ENCODE measurements at places on chromosomes 4 and X.

GRCh38 chrX:120144178-120144844 lies 14.1 kb upstream of the RHOXF2 start:
- no peak for DNase-seq

- DNase-seq, result no peak
Observed at GRCh38 chr4:3671571-3672464, 94.4 kb upstream of the ADRA2C start.

DNA sequence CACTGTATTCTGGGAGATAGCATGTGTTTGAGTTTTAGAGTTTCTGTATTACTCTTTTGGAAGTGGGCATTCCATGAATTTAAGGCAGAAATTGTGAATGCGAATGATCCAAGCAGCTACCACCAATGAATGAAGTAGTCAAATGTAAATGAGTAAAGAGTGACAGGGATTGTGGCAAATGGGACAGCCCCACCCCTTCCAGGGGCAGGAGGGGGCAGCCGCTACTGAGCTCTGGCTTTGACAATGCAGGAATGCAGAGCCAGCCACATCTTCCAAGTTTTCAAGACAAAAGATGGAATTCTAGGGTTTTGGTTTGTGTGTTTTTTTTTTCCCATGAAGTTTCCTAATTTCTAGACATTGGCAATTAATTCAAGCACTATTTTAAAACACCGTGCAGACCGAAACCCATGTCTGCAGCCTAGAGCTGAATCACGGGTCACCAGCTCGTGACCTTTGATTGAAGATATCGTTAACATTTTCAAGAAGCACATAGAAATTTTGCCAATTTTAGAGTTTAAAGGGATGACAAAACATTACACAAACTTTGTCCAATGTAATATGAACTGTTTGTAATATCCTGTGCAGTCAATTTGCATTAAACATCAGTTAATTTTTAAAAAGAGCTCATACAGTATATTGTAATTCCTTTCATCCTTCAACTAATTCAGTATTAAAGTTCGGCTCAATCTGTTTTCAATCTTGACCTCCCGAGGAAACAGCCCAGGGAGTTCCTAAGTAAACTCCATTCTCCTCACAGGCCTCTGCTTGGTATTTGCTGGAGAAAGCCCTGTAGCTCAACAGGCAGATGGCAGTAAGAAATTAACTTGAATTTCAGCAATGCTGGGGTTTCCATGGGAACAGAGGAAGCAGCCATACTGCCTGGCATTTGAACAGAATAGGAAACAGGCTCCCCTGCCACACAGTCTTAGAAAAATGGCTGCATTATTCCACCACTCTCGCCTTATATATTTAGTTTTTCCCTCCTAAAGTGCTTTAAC lies 83.4 kb downstream of the UCHL1 start:
- DNase-seq, result no peak

DNA sequence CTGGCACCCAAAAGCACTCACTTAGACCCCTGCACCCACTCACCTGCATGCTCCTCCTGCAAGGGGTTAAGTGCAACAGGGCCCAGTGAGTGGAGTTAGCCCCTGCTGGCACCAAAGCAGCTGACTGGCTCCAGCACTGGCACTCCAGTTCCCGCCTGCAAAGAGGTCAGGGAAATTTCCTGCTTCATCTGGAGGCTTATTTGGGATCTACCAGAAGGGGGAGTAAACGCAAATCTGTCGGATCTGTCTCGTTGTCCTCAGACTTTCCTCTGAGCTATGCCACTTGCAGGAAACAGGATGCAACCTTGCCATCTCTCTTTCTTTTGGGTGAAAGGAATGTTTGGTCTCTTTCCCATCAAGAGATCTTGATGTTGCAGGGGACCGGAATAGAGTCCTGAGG lies 435.6 kb downstream of the PCDH10 start:
- no peak for DNase-seq

GRCh38 chrX:155028877-155029291 lies 2.2 kb downstream of the FUNDC2 start:
- no peak for DNase-seq

DNA sequence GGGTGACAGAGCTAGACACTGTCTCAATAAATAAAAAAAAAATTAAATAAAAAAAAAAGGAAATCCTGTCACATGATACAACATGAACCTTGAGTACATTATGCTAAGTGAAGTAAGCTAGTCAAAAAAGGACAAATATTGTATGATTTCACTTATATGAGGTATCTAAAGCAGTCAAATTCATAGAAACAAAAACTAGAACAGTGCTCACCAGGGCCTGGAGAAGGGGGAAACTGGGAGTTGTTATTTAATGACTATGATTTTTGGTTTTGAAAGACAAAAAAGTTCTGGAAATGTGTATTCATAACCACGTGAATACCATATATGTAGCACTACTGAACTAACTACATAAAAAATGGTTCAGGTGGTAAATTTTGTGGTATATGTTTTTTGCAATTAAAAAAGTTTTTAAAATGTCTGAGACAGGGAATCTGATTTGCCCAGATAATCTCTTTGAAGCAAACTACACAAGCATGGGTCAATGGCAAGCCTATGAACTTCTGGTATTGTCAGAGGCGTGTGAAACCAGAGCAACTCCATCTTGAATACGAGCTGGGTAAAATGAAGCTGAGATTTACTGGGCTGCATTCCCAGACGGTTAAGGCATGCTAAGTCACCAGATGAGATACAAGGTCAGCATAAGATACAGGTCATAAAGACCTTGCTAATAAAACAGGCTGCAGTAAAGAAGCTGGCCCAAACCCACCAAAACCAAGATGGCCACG lies 42.3 kb downstream of the ANAPC10 start:
- DNase-seq, result no peak

DNA sequence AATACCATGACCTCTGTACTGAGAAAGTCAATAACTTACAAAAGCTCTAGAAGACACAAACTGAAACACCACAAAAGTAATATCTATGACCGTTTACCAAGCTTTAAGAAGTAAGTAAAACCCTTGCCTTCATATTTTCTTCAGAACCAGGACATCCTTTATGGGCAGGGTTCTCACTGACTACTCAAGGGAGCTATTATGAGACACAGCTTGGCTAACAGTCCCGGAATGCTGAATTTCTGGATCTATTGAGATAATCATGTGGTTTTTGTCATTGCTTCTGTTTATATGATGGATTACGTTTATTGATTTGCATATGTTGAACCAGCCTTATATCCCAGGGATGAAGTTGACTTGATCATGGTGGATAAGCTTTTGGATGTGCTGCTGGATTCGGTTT lies 19.9 kb upstream of the CDS1 start:
- DNase-seq, result no peak

- no peak for DNase-seq
Observed at GRCh38 chr4:24988776-24989175, 42.0 kb downstream of the LGI2 start.

Data from ascending aorta (tissue), 2 donors.